Mucosa of gallbladder (tissue), 1 donor: ENCODE measurements at places on chromosomes 2 and 18. TPM values are rescaled to one million over a fixed set of nuclear protein-coding genes. Genes with fewer than 3 reads are reported as not detected.

The IL1F10 gene
- not detected for total RNA-seq

The EFHD1 gene
- total RNA-seq: 6.0 TPM

The ASXL2 gene
- total RNA-seq: 37.5 TPM

The ZNF385B gene
- total RNA-seq: 3.2 TPM

The ALLC gene
- 0.81 TPM for total RNA-seq

The SERPINB10 gene
- total RNA-seq: not detected

The ARHGEF33 gene
- 1.8 TPM for total RNA-seq

The C2orf78 gene
- total RNA-seq: not detected

The ZNF516 gene
- total RNA-seq: 48.5 TPM

- DNase-seq: no peak
Measured at GRCh38 chr2:60482222-60482621, 71.2 kb downstream of the BCL11A start.

- DNase-seq: no peak
Measured at GRCh38 chr18:29928081-29928480, 1114.5 kb downstream of the DSC3 start.

DNA sequence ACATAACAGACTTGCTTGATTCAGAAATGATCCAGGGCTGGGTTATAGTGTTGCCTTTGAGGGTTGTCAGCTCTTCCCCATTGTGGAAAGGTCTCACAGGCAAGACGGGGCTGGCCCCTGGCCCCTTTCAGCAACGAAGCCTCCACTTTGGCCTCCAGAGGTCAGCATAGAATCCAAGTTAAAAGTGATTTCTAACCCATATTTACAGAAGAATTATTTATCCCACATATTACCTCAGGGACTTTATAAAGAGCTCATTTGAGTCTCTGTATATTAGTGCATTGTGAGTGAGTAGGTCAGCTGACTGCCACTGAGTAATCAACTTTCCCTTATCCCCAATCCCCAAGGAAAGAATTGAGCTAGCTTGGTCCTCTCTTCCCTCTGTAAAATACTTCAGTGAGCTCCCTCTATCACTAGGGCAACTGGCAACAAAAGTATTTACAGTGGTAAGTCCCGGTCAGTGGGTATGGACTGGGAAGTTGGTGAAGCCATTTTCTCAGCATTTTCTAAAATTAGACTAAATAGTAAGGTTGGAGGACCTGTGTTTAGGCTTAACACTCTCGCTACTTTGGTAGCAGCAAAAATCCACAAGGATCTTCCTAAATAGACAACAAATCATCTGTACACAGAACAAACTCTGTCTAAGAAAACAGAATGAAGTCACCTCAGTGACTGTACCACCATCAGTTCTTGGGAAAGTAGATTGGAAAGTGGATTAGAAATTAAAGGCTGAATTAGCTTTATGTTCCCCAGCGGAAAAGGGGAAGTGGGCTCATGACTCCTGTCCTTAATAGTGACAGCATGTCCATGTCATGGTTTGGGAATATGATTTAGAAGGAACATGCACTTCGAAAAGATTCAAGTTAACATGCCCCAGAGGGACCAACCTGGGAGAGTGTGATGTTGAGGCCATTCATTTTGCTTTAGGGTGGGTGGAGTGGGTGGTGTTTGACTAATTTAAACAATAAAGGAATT is 171.0 kb upstream of the SIX3 start:
- DNase-seq: no peak

- DNase-seq: no peak
Measured at GRCh38 chr2:149727927-149728326, 140.4 kb upstream of the MMADHC start.
